Right ventricle myocardium superior (tissue), 1 donor: ENCODE measurements at places on chromosomes 4 and X. TPM values are rescaled to one million over a fixed set of nuclear protein-coding genes. Genes with fewer than 3 reads are reported as not detected.

The PDZD4 gene
- 2.6 TPM for total RNA-seq

DNA sequence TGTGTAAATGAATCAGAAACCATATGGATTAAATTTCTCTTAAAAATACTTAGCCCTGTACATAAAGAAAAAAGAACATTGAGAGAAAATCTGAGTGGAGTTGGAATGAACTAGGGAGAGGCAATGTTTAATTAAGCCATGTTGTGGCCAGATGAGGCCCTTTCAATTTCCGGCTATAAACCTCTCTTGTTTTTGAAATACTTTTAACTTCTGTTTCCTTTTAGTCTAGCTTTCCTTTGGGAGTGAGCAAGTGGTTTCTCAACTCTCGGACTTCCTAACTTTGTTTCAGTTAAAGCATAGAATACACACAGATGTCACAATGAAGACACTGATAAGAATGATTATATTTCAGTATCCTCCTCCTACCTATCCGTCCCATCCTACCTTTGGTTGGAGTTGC, 197.2 kb downstream of the ARHGAP24 start:
- no peak for DNase-seq

DNA sequence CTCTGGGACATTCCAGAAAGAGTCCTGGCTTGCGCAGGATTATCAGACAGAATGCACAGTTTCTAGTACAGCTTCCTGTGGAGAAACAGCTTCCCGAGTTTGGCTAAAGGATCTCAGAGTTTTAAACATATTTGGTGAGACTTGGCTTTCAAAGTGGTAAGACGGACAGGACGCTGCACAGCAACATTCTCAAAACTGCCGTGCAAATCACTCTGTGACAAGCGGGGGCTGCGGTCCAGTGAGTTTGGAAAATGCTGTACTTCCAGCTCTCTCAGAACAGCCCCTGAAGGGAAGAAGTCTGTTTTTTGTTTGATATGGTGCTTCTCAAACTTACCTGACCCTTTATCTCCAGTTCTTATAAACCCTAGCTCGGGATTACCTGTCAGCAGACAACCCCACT, 18.1 kb downstream of the LGI2 start:
- DNase-seq = no peak

DNA sequence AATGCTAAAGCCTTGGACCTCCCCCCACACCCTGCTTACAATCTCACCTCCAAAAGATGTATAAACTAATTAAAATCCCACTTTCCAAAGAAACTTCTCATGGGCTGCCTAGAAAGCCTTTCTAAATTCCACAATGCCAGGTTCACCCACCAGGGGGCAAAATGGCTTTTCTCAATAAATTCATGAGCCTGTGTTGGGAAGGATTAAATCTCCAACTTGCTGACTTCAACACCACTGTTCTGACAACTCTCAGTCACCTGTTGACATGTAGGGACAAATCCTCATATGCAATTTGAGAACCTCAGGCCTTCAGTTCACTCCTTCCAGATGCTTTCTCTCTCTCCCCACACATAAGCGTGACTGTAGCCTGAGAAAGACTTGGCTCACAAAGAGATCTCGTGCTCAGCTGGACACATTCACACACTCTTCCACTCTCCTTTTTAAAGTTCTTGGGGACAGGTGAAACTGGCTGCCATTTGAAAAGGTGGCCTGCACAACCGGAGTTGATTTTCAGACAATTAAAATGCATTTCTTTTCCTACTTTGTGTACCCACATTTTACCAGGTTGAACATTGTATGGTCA, 88.6 kb upstream of the PRPS2 start:
- DNase-seq = no peak

DNA sequence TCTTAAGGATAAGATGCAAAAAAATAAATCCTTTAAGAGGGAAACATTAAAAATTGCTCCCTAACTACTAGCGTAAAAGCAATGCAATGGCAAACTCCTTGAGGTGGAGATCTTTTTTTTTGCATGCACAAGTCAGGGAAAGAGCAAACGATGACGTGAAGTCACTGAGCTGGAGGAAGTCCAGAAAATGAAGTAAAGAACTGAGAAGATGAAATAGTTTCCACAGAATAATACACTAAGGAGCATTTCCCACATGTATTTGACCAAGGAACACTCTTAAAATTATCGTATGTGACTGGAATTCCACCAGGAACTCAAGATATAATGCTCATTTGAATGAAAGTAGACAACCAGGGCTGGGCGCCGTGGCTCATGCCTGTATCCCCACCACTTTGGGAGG, 21.0 kb upstream of the DOCK11 start:
- DNase-seq = no peak

GRCh38 chr4:84632092-84632491, 49.2 kb downstream of the CDS1 start:
- DNase-seq = no peak

The RPA4 gene
- not detected for total RNA-seq

DNA sequence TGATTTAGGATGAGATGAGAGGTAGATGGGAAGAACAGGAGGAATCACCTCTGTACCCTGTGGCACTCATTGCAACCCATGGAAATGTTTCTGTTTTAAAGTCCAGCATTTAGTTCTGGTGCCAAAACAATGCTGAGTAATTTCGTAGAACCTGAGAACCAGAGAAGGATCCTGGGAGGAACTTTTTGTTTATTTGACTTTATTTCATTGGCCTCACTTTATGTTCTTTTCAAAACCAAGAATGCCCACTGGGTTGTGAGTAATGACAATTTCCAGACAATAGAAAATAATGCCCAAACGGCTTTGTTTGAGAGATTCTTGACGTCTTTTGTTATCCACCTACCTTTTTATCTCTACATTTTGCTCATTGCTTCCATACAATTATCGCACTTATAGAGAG, 111.3 kb downstream of the SHROOM3 start:
- no peak for DNase-seq

The PNMA6F gene
- not detected for total RNA-seq

DNA sequence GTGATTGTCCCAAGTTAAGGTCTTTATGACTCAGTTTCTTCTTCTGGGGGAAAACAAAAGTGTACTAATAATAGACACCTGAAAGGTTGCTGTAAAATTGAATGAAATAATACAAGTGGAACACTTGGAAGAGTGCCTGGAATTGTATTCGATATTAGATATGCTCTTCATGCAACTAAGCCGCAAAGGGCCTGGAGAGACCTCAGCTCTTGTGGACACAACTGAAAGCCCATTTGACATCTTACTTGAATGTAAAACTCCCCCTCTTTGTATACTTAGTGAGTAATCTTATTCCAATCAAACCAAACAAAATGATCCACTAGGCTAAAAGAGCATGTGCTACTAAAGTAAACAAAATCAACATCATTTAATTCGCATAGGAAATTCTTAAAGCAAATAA, 511 bp upstream of the MAP9 start:
- no peak for DNase-seq

The GAR1 gene
- total RNA-seq = 7.7 TPM

The CHRDL1 gene
- total RNA-seq = 2.9 TPM

The CABS1 gene
- total RNA-seq = not detected

DNA sequence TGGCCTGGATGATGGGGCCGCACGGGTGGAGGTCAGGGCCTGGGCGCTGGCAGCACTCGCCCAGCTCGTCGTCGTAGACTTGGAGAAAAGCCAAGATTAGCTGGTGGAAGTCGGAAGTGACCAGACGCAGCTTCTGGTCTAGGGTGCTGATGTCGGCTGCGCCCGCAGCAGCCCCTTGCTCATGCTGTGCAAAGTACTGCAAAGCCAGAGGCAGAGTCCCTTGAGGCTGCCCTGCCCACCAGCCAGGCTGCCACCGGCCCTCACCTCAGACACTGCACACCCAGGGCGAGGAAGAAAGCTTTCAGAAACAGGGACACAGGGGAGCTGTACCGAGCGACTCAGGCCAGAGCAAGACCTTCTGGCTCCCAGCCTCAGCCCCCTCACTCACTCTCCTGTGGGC, 9.7 kb upstream of the TREX2 start:
- DNase-seq = no peak

- DNase-seq = no peak
Measured at GRCh38 chrX:30468471-30468870, 109.1 kb downstream of the TASL start.

- DNase-seq = peak; percentile 72
Measured at GRCh38 chr4:25088093-25088952, 57.6 kb upstream of the LGI2 start.

GRCh38 chr4:147644471-147644870, 27.3 kb downstream of the TMEM184C start:
- no peak for DNase-seq

DNA sequence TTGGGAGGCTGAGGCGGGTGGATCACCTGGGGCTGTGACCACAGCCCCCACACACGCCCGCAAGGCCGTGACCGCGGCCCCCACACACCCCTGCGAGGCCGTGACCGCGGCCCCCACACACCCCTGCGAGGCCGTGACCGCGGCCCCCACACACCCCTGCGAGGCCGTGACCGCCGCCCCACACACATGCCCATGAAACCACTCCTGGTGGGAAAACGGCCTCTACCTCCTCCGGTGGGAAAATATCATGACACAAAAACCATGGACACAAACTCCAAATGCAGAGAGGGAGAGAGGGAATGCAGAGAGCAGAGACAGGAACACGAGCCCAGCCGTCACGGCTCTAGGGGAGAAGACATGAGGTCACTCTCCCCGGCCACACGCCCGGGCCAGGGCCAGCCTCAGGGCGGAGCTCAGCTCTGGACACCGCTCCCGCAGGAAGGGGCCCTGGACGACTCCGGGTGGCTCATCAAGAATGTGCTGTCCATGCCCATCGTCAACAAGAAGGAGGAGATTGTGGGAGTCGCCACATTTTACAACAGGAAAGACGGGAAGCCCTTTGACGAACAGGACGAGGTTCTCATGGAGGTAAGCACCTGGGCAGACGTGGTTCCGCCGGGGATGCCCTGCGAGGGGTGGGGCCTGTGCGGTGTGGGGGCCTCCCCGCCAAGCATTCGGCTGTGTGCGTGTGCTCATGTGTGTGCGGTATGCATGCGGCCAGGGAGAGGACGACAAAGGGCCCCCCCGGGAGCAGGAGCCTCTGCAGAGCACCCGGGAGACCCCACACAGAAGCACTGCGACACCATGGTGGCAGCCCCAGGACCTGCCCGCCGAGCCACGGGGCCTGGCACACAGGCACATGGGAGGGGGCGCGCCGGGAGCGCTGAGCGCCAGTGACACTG, 17.4 kb downstream of the ATP5ME start:
- DNase-seq = peak; percentile 42

The TCP11X2 gene
- not detected for total RNA-seq

DNA sequence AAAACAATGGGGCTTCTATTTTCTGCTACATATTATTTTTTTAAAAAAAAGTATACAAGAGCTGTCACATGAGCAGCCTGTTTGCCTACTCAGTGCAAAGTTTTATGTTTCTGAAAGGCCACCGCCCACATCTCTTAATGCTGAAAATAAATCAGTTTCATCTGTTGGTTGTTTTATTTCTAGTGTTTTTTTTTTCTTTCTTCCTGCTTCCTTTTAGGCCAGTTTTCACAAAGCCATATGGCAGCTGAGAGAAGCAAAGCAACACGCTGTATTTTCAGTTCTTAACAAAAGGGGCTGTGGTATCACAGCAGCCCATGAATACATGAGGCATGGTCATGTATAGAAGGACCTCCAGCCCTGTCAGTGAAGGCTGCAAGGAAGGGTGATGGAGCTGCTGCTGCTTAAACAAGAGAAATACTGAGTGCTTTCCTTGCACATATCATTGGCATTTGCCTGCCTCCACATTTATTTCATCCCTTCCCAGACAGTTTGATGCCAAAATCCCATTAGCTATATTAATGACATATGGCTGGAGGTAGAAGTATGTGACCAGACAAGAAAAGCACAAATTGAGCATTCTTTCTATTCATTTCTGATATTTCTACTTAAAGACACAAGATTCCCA, 172.5 kb downstream of the PCDH18 start:
- no peak for DNase-seq

The SPATA18 gene
- total RNA-seq = 2.5 TPM

- no peak for DNase-seq
Measured at GRCh38 chr4:60327651-60328050, 872.5 kb upstream of the ADGRL3 start.

- no peak for DNase-seq
Measured at GRCh38 chr4:109848501-109848900, 594 bp downstream of the LRIT3 start.

DNA sequence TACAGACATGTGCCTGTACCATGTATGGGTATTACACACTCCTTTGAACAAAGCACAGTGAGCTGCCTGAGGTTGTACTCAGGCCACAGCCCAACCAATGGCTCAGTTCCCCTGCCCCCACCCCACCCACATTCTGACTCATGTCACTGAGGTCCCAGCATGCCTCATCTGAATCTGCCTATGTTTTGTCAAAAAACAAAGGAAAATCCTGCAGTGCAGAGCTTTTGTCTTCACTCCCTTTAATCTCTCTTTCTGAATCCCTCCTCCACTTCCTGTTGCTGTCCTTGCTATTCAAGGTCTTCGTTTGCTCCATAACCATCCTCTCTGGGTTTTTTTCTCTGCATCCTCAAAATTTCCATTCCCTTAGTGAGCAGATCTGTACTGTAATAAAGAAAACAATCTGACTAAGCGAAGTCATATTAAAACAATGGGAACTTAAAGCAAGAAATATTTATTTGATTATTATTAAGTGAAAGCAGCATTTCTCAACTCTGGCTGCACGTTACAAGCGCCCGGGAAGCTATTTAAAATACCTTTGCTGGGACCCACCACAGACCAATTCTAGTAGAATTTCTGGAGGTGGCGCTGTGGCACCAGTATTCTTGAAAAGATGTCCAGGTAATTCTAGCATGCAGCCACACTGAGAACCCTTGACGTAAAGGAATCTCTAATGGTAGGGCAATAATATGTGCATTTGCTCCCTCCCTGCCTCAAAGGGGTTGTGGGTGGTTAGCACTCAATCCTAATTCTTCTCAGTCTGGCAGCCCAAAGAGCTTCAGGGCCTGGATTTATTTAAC, 8.7 kb downstream of the GUCY2F start:
- DNase-seq = no peak

DNA sequence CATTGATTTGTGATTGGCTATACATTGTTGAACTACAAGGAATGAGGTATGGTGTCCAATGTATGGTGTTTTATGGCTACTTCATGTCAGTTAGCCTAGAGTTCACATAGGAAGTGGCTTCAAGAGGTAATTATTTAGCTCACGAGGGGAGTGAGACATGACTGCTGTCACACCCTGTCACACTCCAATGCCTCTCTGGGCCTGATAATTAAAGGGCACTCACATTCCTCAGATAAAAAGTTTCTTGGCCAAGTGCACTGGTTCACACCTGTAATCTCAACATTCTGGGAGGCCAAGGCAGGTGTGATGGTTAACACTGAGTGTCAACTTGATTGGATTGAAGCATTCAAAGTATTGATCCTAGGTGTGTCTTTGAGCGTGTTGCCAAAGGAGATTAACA, 65.0 kb upstream of the DDX60 start:
- no peak for DNase-seq

The PABPC1L2B gene
- total RNA-seq = not detected

DNA sequence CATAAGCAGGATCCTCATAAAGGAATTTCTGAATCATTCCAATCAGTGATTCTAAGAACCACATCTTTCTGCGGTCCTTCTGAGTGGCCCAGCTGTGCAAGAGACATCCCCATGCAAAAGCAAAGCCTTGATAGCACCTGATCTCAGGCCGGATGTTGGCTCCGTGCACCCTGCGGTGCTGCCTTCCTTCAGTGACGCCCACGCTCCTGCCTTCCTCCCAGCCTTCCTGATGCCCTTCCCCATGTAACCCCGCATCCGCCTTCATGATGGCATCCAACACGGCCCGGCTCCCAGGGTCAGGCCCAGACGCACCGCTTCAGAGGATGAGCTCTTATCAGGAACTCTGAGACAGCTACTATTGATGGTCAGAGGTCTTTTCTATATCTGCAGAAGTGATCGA, 20.4 kb upstream of the CYP4V2 start:
- DNase-seq = no peak
